ENCODE measurements at places on chromosomes 7 and 10.

DNA sequence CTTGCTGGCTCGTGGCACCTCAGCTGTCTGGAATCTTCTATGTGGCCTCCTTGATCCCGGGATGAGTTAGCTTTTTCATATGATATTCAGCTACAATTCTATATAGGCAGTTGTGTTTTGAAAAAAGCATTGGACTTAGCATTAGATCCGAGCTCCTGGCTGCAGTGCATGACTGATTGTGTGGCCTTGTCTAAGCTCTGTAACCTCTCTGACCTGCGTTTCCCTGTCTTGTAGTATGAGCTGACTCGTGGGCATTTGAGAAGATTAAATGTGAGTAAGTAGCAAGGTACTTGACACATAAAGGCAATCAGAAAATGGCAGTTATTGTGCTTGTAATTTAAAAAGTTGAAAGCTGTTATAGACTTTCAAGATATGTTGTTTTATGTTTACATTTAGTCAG, 85.9 kb downstream of the CCNY start:
- no peak for DNase-seq

DNA sequence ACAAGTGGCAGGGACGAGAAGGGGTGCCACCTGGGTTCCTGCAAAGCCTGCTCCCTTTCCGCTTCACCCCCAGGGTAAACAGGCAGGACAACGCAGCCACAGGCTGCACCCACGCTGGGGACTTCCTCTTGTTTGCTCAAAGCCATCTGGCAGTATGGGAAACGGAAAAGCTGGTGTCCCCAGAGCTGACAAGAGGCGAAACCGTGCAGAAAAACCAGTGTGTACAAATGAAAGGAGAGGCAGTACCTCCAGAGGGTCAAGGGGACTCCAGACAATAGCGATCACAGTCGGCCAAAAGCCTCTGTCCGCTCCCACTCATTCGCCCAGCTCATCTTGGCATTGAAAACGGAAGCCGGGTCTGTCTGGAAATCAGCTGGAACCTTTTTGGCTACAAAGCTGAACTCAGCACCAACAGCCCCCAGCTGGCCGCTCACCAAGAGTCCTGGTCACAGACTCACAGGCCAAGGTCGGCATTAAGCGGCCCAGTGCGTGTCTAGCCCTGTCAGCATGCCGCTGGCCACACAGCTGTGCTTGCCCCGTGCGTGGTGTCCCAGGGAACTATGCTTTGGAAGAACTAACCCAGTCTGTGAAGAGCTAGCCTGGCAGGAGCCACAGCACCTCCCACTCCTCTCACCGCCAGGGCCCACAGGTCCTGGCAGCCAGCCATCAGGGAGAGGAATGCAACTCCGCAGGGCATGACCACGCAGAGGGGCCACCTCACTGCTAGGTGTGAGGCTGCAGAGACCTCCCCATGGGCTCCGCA, 10.4 kb downstream of the TNS3 start:
- DNase-seq: peak; percentile 55

DNA sequence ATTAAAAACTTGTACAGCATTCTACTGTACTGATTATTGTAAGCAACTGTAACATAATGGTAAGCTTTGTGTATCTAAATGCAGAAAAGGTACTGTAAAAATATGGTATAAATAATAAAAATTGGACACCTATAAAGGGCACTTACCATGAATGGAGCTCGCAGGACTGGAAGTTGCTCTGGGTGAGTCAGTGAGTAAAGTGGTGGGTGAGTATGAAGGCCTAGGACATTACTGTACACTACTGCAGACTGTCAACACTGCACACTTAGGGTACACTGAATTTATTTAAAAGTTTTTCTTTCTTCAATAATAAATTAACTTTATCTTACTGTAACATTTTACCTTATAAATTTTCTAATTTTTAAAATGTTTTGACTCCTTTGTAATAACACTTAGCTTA, 118.6 kb upstream of the ASAH2 start:
- DNase-seq: no peak

DNA sequence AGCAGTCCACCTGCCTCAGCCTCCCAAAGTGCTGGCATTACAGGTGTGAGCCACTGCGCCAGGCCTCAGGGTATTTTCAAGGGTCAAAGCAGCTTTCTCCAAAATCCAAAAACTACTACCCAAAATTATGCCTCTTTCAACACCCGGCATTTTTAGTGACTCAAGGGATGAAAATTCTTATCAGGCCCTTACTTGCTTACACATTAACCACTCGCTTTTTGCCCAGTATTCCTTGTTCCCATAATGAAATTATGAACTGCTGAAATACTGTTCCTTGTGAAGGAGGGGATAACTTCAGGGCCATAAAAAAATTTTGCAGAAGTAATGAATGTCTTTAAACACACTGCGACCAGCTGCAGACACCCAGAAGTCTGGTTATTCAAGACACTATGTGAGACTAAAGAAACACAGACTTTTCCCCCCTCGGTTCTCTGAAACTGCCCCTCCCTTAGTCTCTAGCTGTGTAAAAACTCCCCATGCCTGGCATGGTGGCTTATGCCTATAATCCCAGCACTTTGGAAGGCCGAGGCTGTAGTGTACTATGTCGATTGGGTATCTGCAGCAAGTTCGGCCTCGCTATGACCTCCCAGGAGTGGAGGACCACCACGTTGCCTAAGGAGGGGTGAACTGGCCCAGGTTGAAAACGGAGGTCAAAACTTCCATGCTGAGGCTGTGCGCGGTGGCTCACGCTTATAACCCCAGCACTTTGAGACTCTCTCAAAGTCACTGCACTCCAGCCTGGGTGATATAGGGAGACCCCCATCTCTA, 12.0 kb downstream of the FXYD4 start:
- DNase-seq: no peak

DNA sequence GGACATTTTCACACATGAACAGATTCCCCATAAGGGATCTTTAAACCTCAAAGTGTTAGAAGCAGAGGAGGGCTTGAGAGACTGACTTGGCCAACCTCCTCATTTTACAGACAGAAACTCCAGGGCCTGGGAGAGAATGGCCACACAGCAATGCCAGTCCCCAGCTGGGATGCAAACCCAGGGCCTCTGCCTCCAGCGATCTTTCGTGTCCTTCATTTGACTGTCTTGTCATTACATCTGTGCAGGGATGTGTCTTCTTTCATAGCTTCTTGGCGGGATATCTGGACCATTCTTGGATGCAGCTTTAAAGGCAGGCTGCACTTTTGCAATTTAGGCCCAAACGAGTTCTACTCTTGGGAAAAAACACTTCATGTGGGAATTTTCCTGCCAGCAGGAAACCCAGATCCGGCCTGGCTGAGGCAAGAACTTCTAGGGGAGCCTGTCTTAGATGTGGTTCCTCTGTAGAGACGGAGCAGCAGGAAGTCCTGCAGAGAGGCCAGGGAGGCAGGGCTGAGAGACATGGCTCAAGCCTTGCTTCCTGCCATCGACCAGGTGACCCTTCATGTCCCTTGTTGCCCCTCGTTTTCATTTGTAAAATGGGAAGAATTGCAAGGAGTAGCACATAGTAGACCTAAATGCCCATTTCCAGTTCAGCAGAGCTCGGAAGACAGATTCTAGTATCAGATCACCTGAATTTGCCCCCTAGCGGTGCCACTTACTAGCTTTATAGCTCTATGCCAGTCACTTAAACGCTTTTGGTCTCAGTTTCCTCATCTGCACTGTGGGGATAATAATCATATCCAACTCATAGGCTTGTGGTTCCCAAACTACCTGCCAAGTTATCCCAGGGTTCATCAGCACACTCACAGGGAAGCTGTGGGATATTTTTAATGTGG, 43.9 kb upstream of the SLC29A3 start:
- no peak for DNase-seq

GRCh38 chr7:21454182-21454581, 26.3 kb downstream of the SP4 start:
- DNase-seq: no peak

DNA sequence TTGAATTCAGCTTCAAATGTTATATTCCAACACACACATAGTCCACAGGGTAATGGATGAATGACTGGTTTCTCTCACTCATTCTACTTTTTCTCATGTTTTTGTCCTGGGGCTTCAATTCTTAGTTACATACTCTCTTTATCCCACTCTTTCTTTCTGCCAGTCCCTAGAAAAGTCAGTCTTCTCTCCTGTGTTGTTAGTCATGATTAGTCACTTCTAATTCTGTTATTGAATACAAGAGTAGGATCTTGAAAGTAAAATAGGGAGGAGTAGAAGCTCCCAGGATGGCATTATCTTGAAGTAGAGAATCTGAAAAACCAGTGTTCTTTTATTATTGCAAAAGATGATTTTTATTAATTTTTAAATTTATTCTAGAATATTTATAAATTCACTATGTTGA, 45.5 kb upstream of the CALCR start:
- no peak for DNase-seq

- peak; percentile 40 for DNase-seq
These were observed 120.9 kb downstream of the BUB3 start for GRCh38 chr10:123275136-123275564.

DNA sequence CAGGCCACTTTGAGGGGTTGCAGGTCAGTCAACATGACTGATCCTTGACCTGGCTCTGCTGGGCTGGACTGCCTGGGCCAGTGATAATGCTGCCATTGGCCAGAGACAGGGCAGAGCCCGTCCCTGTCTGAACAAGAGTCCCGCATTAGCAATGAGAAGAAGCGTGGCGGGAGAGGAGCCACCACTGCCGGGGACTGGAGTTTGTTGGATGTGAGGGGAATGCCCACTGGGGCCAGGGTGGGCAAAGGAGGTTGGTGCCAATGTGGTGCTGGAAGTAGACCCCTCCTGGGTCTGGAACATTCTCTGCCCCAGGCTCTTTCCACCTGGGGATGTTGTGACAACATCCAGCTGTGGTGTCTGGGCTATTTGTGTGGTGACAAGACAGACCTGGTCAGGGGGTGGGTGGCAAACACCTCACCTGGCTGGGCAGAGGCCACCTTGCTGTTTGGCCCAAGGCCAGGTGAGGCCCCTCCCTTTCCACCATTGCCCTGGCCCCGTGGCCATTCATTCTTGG, 7.6 kb downstream of the SAP25 start:
- no peak for DNase-seq

GRCh38 chr7:135859538-135859937, 110.9 kb upstream of the FAM180A start:
- DNase-seq: no peak

- no peak for DNase-seq
These were observed 28.3 kb downstream of the CRCP start for GRCh38 chr7:66142996-66143395.

DNA sequence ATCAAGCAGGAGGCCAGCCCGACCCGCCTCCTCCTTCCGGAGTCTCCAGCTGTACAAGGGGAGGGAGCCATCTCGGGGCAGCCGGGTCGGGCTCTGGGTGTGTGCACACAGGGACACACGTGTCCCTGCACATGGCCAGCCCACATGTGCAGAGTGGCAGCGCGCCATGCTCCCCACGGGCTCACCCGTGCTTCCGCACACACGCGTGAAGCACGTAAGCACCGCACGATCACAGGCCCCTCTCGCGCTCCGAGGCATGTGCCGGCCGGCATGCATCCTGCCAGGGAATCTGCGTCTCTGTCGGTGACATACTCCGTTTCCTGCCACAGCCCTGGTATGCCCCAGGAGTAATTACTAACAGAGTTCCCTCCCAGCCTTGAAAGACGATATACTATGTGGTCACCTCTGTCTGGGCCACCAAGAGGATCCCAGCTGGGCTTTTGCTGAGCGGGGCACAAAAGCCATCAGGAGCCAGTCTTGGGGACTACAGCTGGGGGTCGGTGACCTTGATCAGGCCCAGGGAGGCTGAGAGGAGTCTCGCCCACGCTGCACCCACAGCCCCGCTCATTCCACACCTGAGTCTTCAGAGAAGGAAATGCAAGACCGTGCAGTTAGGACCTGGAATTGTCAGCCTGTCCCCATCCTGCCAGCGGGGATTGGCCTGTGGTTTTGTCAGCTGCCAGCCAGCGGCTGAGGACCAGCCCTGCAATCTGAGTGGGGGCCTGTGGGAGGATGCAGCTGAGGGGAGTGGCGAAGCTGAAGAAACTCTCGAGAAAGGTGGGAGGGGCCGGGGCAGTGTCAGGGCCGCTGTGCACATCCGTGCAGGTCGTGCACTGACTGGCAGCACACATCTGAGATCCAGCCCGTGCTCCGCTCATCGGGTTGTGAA, 11.0 kb upstream of the LFNG start:
- DNase-seq: peak; percentile 54

DNA sequence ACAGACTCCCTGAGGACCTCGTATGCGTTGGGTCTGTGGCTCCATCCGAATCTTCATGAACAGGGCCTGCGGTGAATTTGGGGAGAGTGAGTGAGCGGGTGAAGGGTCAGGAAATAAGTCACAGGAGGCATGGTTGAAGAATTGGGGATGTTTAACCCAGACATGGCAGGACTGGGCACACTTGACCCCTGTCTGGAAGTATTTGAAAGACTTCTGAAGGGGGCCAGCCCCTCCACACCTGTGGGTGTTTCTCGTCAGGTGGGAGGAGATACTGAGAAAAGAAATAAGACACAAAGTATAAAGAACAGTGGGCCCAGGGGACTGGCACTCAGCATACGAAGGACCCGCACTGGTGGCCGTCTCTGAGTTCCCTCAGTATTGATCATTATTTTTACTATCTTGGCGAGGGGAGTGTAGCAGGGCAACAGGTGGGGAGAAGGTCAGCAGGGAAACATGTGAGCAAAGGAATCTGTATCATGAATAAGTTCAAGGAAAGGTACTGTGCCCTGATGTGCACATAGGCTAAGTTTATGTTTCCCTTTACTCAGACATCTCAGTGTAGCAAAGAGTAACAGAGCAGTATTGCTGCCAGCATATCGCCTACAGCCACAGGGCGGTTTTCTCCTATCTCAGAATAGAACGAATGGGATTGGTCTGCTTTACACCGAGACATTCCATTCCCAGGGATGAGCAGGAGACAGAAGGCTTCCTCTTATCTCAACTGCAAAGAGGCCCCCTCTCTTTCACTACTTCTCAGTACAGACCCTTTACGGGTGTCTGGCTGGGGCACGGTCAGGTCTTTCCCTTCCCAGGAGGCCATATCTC, 38.2 kb upstream of the PFKFB3 start:
- DNase-seq: no peak

All from endodermal cell (in vitro differentiated cells).